ENCODE measurements at places on chromosomes 11 and 22.

DNA sequence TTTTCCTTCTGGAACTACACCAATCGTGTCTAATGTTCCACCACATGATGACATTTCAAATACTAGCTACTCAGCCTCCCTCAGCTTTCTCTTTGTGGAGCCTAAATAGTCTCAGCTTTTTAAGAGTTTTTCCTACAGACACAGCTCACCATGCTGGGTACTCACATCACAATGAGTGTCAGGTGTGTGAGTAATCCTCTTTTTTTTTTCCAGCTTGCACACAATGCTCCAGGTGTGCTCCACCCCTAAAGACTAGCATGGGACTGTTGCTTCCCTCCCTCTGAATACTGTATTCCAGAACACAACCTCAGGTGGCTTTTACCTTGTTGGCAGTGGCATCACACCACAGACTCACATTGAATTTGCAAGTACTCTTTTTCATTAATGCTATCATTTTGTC, 11.7 kb downstream of the BTG4 start:
- DNase-seq: no peak

DNA sequence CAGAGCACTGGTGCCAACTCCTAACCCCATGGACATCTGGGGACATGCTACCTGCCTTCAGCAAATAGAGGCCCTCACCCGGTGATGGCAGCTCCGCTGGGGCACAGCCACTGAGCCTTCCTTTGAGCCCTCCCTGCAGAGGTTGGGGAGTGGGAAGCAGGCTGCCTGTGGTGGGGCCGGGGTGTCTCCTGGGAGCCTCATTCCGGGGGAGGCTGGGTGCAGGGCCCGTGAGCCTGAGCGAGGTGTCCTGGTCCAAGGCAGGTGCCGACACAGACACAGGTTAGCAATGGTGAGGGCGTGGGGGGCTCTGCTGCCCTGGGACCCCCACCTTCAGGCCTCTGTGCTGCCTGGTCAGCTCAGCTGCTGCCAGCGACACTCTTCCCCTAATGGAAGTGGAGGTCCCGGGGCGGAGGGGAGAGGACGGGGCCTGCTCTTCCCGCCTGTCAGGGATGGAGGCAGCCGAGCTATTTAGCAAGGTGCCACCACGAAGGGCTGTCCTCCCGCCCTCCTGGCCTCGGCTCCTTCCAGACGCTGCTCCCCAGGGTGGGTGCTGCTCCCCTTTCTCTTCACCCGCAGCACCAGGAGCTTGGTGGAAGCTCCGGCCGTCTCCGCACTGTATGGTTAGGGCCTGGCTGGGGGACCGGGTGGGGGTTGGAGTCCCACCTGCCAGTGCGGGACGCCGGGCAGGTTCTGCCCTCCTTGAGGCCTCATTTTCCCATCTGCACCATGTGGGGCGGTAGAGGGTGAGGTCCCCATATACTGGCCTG, 11.2 kb downstream of the TSPAN4 start:
- no peak for DNase-seq

DNA sequence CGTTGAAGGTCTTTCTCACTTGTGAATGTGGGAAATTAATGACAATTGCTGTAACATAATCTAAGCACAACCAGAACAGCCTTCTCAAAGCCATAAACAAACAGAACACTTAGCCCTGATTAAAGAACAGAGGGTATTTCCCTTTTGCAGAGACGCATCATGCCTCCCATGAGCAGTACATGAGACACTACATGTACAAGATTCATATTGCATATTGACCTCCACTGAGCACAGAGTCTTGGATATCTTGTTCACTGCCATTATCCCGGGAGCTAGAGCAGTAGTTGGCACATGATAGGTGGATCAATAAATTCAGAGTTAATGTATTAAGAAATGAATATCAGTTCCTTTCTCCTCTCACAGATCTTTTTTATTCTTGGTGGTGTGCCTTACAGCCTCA, 1194.3 kb upstream of the TENM4 start:
- no peak for DNase-seq

GRCh38 chr11:11982975-11983374, 25.5 kb downstream of the DKK3 start:
- DNase-seq: no peak

- DNase-seq: no peak
Measured at GRCh38 chr11:102119997-102120396, 9.8 kb downstream of the YAP1 start.

Measured in activated CD4-positive, alpha-beta T cell treated with anti-CD3 and anti-CD28 coated beads, Interleukin-2, amount 50 U/mL, for 24 hours (primary cell).